ENCODE measurements at places on chromosomes 16 and 17.
A peak's percentile ranks its signal among the peaks of the same experiment; 100 is the strongest.

- DNase-seq = peak; percentile 25
Measured at GRCh38 chr16:86868070-86868469, 289.7 kb downstream of the FOXL1 start.

GRCh38 chr17:48671697-48672171 is 45.6 kb upstream of the HOXB9 start:
- peak; percentile 61 for DNase-seq

- no peak for DNase-seq
Measured at GRCh38 chr17:67035131-67036083, 8.9 kb upstream of the CACNG1 start.

DNA sequence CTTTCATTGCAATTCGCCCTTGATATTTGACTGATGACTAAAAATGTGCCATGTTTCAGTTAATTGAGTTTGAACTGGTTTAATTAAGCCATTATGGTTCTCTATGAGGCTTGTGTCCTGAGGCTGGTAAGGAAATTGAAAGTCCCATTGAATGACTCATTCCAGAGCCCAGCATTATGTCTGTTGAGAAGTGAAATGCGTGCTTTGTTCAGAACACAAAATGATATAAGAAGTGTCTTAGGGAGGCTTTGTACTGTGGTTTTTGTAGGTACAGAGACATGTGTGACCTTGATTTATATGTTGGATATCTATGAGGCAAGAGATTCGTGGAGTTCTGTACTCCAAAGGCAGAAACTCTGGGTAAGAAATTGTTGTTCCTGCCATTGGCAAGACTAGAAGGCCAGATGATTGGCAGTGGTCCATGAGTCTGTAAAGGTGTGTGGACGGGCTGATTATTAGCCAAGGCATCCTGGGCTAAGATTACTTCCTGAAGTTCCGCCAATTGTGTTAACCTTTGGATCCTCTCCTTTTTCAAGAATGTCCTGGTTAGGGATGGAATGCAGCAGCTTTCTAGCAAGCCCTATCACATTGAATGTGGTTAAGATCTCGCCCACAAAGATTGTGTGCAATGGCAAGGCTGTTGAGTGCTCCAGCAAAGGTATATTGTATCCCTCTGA is 103.7 kb downstream of the NPIPB5 start:
- DNase-seq = no peak

- no peak for DNase-seq
Measured at GRCh38 chr17:7560172-7561027, 1.3 kb upstream of the SENP3 start.
